ENCODE measurements at places on chromosomes 12 and 14.

GRCh38 chr14:60986500-60986899, 5.5 kb downstream of the SLC38A6 start:
- no peak for DNase-seq

GRCh38 chr12:16789204-16789790, 183.3 kb upstream of the LMO3 start:
- DNase-seq, result no peak

DNA sequence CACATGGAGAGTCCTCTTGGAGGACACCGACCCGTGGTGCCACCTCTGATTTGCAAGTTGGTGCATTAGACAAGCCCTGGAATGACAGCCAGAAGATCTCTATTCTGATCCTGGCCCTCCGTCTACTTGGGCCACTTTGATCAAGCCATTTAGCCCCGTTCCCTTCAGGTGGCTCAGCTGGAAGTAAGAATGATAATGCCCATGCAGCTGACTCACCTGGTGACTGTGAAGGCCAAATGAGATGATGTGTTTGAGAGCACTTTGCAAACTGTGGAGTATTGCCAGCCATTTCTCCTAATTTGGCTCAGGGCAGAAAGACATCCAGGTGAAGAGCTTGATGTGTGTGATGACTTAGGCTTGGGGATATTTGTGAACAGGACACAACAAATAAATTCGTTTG, 165.9 kb downstream of the ETV6 start:
- DNase-seq, result peak; percentile 36

DNA sequence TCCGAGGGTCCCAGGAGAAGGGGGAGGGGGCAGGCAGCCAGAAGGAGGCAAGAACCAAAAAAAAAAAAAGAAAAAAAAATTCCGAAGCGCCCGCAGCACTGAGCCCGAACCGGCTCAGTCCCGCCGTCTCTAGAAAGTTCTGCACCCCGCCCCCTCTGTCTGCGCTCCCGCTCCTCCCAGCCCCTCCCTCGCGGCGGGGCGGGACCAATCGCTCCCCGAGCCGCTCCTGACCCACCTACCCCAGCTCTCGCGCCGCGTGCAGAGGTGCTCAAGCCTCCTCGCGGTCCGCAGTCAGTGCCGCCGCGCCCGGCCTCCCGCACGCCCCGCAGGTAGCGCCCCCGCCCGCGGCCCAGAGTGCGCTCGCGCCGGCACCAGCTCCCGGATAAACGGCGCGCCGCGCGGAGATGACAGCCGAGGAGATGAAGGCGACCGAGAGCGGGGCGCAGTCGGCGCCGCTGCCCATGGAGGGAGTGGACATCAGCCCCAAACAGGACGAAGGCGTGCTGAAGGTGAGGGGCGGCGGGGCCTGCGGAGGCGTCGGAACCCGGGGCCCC, at the start of gene FKBP4:
FKBP4 (plus strand) TSS at position 235 of the 554 bp plus-strand sequence; CDS start at position 405, 170 bp downstream.
- peak; percentile 93 for DNase-seq

GRCh38 chr12:49716553-49716952, 9.3 kb upstream of the FMNL3 start:
- DNase-seq, result no peak

DNA sequence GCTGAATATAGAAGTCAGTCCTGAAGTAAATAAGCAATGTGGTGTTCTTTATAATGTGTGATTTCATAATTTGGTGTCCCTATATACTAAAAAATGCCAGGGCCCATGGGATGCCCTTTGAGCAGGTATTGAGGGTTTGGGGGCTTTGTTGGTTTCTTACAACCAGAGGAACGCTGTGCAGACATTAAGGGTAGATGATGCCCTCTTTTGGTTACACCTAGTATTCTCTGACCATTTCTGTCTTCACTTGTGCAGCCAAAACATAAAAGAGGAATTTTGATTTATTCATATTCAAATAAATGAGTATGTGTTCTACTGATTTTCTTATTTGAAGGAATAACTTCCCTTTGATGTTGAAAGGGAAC, 3.0 kb downstream of the LGR5 start:
- no peak for DNase-seq

- no peak for DNase-seq
Measured at GRCh38 chr12:70154960-70155589, 88.2 kb upstream of the CNOT2 start.

GRCh38 chr12:73950507-73950906, 587.1 kb upstream of the ATXN7L3B start:
- no peak for DNase-seq

- no peak for DNase-seq
Measured at GRCh38 chr12:79402606-79403005, 288.2 kb downstream of the PAWR start.

GRCh38 chr12:47860279-47860841, 40.7 kb upstream of the HDAC7 start:
- DNase-seq, result no peak

GRCh38 chr12:123055281-123055766, 74.8 kb downstream of the ARL6IP4 start:
- no peak for DNase-seq

DNA sequence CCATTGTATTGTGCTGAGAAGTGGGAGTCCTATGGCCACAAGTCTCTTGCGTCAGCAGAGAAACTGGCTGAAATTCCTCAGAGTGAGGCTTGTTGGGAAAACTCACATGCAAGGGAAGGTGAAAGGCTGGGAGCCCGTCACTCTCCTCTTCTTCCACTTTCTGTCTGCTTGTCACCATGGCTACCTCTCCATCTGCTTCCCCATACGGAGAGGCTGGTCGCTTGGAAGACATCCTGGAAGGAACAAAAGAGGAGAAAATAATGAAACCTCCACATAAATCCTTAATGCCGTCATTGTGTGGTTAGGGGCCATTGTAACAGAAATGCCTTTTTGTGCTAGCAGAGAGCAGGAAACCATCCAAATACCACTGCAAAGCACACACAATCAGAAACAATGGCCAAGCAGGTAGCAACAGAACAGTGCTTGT, 53.7 kb downstream of the SOX5 start:
- peak; percentile 82 for DNase-seq

DNA sequence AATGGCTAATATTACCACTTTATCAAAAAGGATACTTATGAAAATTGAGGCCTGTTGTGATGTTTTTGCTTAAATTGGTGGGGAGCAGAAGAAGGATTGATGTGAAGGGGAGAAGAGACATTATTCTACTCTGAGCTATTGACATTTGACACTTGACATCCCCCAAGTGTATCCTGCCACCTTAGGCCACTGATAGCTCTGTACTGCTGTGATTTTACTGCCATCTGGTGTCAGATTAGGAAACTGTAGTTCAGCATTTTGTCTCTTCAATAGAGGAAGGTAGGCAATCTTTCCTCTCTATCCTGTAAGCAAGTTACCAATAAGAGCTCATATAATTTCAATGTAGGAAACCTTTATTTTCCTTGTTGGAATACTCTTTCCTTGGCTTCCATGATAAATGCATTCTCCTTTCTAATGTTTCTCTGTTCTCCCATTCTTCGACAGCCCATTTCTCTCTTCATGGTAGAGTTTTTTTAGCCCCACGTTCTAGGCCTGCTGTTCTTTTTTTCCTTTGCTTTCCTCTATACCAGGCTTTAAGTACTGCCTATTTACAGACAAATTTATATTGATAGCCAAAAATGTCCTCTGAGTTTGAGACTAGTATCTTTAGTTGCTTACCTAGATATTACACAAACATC, 46.3 kb downstream of the PPHLN1 start:
- peak; percentile 63 for DNase-seq

DNA sequence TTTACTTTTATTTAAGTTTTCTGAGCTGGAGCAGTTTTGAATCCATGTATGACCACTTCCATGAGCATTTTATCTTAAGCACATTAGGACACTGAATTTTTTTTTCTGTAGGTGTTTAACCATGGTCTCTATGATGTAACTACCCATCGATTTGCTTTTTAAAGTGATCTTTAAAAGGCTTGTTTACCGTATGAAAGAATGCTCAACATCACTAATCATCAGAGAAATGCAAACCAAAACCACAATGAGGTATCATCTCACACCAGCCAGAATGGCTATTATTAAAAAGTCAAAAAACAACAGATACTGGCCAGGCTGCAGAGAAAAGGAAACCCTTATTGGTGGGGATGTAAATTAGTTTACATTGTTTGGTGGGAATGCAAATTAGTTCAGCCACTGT, 23.0 kb downstream of the GLRX5 start:
- DNase-seq, result no peak

- DNase-seq, result no peak
Measured at GRCh38 chr12:25843976-25844375, 114.5 kb upstream of the RASSF8 start.

GRCh38 chr14:104647467-104648043, 41.9 kb upstream of the INF2 start:
- no peak for DNase-seq

GRCh38 chr12:116048879-116049278, 228.6 kb downstream of the MED13L start:
- no peak for DNase-seq

- no peak for DNase-seq
Measured at GRCh38 chr12:3437986-3438385, 53.0 kb upstream of the PRMT8 start.

GRCh38 chr12:132908145-132909029, 21.0 kb upstream of the CHFR start:
- peak; percentile 98 for DNase-seq

GRCh38 chr12:14689144-14689543, 7.3 kb downstream of the GUCY2C start:
- DNase-seq, result no peak

- DNase-seq, result peak; percentile 63
Measured at GRCh38 chr12:96237465-96238077, 43.4 kb downstream of the ELK3 start.

- DNase-seq, result no peak
Measured at GRCh38 chr14:49732896-49733295, 35.1 kb upstream of the KLHDC2 start.

- DNase-seq, result peak; percentile 86
Measured at GRCh38 chr14:90522571-90523191, 125.9 kb downstream of the CALM1 start.

- no peak for DNase-seq
Measured at GRCh38 chr12:19010087-19010486, 119.4 kb upstream of the PLEKHA5 start.

- no peak for DNase-seq
Measured at GRCh38 chr14:56183631-56184157, 65.5 kb downstream of the PELI2 start.

GRCh38 chr14:103739466-103739792, 23.8 kb downstream of the ZFYVE21 start:
- DNase-seq, result no peak

DNA sequence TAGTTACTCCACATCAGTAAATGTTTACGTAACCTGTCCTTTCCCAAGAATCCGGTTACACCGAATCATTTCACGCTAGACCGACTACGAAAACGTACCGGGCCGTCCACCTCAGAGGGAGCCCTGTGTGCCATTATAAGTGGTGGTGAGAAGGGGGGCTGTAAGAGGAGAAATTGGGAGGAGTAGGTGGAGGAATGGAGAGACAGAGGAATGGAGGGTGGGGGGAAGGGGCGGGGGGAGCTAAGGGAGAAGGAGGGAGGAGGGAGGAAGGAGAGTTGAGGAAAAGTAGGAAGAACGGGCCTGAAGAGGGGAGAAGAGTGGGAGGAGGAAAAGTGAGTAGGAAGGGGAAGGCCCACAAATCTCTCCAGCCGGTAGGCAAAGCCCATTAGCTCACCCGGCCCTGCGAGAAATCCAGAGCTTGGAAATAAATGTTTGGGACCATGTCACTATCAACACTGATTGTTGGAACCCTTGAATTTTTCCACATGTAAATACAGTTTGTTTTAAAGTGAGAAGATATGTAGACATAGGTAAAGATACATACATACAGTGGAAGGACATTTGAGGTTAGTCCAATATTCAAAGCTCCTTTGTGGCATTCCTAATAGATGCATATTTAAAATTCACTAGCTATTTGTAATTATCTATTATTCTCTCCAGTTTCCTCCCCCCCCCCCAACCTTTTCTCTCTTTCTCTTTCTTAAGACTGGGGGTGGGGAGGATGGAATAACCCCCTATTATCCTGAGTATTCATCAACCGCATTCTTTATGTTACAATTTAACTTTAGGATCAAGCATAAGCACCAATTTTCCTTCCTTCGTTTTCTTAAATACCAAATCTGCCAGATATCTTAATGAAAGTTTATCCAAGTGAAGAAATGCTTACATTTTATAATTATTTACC, 2.1 kb upstream of the FOXG1 start:
- peak; percentile 72 for DNase-seq

DNA sequence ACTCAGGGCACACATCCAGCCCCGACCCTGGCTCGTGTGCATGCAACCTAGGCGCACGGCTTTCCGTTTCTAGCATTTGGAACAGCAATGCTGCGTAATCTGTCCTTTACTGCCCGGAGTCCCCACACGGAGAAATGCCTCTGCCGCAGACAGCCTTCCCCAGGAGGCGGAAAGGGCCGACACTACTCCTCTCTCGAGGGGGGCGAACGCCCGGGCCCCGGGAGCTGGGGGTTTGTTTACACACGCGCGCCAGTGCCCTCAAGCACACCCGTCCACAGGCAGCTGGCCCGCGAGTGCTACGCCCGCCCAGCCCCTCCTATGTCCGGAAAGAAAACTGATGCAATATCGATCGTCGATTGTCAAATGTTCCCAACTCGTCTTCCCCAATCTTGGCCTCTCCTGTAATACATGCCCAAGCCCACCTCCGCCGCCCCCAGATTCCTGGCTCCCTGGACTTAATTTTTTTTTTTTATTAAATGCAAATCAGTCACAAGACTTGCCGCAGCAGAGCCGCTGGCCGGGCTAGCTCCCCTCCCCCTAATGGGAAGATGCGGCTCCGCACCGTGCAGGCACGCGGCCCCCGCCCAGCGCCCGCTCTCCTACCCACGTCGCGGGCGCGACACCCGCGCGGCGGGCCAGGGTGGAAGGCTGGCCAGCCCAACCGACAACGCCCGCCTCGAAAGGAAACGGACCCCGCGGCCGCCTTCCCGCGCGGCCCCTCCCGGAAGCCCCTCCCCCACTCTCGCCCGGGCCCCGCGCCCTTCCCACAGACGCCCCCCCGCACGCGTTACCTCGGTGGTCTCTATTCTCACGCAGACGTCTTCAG, 642 bp downstream of the SLC38A2 start:
- peak; percentile 70 for DNase-seq

DNA sequence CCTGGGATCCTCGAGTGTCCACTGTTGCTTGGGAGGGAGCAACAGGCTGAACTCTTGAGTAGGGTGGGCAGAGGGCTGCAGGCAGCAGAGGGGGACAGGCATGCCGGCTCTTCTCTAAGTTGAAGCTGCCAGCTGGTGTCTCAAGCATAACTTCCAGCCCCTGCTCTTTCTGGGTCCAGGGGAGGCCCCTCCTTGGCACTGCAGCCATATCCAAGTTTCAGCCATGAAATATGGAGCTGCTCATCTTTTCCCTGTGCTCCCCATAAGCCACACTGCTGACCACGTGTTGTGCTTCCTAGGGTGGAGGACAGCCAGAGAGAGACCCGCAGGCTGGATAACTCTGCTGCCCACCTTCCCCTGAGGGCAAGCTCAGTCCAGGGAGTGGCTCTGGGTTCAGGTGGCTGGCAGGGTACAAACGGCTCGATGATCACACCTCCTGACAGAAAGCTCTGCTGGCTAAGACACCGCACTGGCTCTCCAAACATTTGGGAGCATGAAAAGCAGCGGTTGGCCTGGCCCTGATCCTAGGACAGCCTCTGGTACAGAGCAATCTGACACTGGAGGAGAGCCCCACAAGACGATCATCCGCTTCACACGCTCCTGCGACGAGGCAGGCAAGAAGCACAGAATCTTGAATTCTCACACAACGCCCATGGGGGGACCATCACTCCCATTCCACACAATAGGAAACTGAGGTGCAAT, 79.6 kb downstream of the PITPNM2 start:
- DNase-seq, result no peak

- DNase-seq, result no peak
Measured at GRCh38 chr12:2970744-2971143, 11.5 kb downstream of the TEAD4 start.
